ENCODE measurements at places on chromosomes 6 and 20.

- DNase-seq: no peak
Observed at GRCh38 chr20:57244221-57244585, 22.2 kb downstream of the BMP7 start.

DNA sequence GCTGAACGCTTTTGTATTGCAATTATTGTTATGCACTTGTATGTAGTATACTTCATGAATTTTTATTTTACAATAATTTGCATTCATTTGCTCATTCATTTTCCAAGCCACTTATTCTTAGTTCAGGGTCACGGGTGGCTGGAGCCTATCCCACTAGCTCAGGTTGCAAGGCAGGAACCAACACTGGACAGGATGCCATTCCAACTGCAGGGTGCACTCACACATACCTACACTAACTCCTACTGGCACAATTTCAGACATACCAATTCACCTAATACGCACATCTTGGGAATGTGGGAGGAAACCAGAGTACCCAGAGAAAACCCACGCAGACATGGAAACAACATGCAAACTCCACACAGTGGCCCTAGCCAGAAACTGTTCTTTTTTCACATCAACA is 61.8 kb downstream of the LMBRD1 start:
- no peak for DNase-seq

- DNase-seq: no peak
Observed at GRCh38 chr6:41646026-41646795, 7.9 kb downstream of the MDFI start.

GRCh38 chr6:139600919-139601475 is 226.5 kb upstream of the CITED2 start:
- DNase-seq: no peak

DNA sequence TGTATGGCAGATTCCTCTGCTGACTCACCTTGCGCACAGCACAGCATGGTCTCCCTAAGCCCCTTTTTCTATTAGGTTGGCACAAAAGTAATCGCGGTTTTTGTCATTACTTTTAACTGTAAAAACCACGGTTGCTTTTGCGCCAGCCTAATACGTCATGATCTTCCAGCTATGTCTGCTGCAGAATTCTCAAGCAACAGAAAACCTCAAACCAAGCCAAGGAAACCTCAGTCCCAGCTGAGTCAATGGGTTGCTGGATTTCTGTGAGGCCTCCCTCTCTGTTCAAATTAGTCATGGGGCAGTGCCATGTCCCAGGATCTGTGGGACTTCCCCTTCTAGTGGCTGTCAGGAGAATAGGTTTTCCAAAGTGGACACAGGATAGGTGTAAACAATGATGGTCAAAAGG is 15.7 kb upstream of the ENPP1 start:
- no peak for DNase-seq

DNA sequence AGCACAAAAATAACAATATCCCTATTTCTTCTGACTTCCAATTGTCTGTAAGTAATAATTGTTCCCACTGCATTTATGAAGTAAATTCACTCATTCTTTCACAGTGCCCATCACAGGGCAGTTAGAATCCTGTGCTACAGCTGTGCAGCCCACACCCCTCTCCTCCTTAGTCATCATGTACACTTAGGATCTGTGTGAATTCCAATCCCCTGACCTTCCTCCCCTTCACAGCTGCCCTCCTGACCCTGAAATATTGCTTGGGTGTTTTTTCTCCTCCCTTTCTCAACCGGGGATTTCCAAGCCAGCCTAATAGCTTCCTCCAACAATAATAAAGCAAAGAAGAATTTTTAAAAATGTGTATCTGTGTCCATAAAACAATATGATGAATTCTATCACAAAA is 91.5 kb upstream of the BEND6 start:
- DNase-seq: no peak

DNA sequence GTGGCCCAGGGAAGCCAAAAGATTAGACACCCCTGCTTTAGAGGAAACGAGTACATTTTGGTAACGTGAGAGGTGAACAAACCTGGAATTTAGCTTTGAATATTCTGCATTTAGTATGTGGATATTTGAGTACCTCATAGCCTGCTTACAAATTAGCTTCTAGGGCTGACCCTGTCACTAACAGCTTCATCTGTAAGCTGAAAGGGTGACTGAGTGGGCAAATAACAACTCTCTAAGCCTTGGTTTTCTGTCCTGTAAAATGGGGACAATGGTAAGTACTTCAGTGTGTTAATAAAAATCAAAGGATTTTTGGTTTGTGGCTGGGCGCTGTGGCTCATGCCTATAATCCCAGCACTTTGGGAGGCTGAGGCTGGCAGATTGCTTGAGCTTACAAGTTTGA is 8.4 kb upstream of the GUCA1B start:
- no peak for DNase-seq

DNA sequence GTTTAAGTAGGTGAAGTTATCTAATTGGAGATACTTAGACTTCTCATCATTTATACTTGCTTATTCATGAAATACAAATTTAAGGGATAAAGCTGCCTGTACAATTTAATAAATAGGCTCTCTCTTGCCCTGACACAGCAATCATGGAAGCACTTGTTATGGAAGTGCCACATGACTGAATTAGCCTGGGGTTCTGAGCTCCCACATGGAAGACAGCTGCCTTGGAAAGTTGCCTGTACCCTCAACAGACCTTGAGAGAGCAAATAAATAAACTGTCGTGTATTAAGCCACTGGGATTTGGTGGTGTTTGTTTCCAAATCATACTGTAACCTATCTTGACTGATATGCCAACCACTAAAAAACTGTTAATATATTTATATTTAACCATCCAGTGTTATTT is 87.0 kb upstream of the RSPO3 start:
- no peak for DNase-seq

DNA sequence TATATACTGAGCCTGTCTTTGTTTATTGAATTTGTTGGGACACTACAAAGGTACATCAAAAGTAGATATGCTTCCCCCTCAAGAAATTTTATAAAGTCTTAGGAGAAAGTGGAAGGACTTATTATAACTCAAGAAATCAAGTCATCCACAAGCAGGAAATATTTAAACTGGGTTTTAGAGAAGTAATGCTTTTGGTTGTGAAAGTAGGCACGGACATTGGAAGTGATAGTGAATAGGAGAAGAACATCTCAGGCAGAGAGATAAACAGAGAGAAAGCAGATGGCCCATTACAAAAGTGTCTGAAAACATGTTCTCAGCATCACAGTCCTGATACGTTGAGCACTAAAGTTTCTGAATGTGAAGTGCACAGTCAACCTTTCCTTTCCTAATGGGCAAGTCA is 415.6 kb upstream of the RNF217 start:
- DNase-seq: no peak

- no peak for DNase-seq
Observed at GRCh38 chr6:155195903-155196302, 67.9 kb upstream of the CLDN20 start.

DNA sequence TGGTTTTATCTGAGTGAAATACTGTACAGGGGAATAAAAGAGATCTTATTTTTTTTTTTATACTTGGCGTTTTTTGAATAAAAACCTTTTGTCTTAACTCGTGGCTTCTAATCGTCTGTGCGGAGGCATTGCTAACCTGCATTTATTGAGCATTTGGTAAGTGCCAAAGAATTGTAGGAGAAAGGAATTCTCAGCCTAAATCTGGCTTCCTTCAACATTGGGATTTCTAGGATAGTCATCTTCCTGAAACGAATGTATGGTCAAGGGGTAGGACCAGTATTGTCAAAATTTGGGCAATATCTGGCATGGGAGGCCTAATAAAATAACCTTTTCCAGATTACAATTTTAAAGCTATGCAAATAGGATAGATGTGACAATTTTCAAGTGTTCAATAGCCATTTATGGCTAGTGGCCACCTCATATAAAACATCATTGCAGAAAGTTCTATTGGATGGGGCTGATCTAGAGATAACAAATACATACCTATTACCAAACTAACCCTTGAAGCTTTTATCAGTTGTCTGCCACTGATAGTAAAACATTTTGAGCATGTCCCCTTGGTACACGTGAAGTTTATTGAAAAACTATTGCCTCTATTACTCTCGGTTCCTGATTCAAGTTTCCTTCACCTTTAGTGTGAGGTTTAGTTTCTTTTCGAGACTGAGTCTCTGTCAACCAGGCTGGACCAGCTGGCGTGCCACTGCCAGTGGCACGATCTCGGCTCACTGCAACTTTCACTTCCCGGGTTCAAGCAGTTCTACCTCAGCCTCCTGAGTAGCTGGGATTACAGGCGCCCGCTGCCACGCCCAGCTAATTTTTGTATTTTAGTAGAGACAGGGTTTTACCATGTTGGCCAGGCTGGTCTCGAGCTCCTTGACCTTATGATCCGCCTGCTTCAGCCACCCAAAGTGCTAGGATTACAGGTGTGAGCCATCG is 5.6 kb downstream of the PIM1 start:
- peak; percentile 64 for DNase-seq

DNA sequence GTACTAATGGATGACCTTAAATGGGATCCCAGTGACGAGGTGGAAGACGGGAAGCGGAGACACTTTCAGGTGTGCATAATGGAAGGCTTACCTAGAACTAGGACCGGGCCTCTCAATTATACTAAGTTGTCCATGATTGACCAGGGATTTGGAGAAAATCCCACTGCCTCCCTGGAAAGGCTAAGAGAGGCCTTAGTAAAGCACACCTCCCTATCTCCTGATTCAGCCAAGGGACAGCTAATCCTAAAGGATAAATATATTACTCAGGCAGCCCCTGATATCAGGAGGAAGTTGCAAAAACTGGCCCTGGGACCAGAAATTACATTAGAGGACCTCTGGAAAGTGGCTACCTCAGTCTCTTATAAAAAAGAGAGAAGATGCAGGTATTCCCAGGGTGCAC is 93.2 kb downstream of the JARID2 start:
- DNase-seq: no peak

DNA sequence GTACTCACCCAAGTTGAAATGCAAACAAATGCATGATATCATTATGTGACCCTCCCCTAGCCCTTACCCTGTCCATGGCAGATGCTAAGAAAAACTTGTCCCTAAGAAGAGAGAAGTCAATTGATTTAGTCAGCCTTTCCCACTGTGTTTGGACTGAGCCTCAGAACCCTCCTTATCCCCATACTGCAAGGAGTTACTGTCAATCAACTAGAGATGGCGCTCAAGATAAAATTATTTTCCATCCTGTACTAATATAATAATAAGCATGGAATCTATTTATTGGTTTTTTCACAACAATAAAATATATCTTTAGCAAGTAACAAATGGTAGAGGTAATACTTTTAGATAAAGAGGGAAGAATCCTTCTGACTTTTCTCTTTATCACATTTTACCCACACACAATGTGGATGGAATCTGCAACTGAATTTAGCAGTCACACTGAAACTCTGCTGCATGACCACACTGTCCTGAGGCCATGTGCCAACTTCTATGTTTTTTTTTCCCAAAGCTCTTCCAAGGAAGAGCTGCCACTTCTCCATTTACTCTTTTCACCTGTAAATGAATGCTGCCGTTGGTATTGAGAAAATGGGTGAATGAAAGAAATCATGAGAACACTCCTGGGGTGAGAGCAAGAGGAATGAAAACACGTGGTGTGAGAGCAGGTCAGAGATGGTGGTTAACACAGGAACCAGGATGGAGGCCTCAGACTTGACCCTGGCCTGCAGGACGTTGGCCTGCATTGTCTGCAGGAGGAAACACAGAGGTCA is 10.5 kb downstream of the NT5E start:
- DNase-seq: no peak

GRCh38 chr6:78020586-78020985 is 367.7 kb downstream of the MEI4 start:
- DNase-seq: no peak

DNA sequence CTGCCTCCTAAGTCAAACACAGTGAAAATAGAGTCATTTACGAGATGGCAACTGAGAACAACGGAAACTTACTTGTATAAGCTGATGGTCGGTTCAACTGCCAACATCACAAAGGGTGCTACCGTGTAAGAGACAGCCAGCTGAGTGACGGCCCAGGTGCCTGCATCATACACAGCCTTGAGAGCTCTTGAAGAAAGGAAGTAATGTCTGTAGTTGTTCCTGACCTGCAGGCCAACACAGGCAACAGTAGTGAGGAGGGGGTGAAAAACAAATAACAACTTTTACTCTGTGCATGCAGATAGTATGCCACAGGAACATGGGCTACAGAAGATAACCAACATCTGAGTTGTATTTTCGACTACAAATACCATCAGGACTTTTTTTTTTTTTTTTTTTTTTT is 102.7 kb downstream of the MBOAT1 start:
- DNase-seq: no peak

- DNase-seq: peak; percentile 6
Observed at GRCh38 chr6:21596949-21597682, 3.6 kb downstream of the SOX4 start.

GRCh38 chr6:20559924-20560551 is 25.8 kb downstream of the CDKAL1 start:
- no peak for DNase-seq

DNA sequence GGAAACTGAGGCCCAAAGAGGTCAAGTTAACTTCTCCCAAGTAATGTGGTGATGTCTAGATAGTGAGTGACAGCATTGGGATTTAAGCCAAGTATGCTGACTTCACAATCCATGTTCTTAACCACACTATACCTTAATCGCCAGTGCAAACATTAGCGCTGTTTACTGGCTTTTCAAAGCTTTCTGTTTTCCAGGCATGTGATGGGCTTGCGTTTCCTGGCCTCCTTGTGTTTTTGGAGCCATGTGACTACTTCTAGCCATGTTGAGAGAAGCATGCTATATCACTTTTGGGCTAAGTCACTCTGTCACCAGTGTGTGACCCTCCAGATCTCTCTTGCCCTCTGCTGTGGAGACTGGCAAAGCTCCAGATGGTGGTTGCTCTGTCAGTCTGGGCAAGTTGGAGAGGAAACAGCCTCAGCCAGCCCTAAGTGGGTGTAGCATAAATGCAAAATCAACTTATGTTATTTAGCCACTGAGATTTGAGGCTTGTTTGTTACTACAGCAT is 76.9 kb downstream of the ANKRD6 start:
- DNase-seq: peak; percentile 29

DNA sequence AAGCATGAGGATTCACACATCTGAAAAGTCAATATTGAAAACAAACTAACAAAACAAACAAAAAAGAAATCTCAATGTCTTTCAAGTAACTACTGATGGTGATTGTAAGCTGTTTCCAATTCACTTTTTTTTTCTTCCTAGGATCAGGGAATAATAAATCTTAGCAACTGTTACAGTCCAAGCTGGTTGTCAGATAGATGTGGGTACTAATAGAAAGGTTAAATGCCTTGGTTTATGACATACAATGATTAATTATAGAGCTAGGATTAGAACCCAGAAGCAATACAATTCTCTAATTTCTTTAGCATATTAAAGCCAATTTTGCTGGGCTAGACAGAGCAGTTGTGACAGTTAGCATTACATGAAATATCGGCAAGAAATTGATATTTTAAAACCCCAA is 1301.6 kb downstream of the EPHA7 start:
- DNase-seq: no peak

- no peak for DNase-seq
Observed at GRCh38 chr6:48110436-48111142, 408 bp downstream of the PTCHD4 start.

- no peak for DNase-seq
Observed at GRCh38 chr6:4916954-4917561, 86.8 kb downstream of the RPP40 start.

GRCh38 chr6:126535138-126535537 is 195.2 kb downstream of the CENPW start:
- DNase-seq: no peak

GRCh38 chr20:3759316-3759823 is 8.2 kb downstream of the ADISSP start:
- DNase-seq: no peak
